ENCODE measurements at places on chromosomes 3 and 15.

DNA sequence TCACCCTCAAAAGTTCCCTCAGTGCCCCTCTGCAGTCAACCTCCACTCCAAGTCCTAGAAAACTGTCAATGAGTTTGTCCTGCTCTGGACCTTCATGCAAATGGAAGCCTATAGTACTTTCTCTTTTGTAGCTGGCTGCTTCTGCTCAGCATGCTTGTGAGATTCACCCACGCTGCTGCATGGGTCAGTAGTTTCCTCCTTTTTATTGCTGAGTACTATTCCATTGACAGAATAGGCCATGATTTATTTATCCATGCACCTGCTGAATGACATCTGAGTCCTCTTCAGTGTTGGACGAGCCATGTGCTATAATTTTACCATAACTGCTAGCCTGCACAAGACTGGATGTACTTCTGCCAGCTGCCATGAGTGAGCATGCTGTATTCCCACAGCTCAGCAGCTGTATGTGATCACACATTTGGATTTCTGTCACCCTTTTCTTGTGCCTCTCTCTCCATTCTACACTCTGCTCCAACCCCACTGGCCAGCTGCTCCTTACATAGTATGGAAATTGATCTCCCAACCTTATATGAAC lies 26.3 kb downstream of the CDCP1 start:
- no peak for DNase-seq

DNA sequence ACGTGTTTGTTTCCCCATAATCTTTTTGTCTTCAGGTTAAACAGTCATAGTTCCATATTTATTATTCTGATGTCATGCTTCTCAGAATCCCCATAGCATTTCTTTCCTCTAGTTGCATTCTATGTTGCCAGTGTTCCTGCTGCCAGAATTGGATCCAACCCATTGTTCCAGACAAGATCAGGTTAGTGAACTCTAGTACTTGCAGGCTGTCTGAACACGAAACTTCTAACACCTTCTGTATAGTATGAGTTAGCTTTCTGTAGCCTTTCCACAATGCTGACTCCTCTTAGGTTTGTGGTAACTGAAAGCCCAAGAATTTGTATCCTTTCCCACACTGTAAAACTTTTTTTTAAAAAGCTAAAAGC lies 88.0 kb upstream of the ROPN1 start:
- DNase-seq: no peak

DNA sequence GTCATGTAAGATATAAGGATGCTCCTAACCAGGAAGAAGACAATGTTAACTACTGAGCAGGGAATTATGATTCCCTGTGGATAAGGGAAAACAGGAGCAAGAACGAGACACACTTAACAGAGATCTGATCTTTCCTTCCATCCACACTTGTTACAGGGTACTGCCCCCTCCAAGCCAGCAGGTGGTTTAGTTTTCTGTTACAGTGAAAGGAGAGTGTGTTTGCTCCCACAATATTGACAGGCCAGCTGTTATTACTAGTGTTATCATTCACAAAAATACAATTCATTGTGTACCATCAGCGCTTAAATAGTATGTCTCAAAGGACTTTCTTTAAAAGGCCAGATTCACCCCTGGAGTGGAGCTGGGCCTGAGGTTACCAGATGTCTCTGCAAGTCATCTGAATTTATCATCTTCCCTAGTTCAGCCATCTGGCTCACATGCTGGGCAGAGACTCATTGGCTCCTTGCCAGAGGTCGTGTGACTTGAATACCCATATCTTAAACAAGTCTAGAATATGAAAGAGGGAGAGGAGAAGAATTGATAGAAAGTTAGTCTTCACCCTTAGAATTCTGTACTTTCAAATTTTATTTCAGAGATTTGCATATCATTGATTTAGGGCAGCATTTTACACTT lies 16.8 kb upstream of the FMN1 start:
- DNase-seq: no peak

DNA sequence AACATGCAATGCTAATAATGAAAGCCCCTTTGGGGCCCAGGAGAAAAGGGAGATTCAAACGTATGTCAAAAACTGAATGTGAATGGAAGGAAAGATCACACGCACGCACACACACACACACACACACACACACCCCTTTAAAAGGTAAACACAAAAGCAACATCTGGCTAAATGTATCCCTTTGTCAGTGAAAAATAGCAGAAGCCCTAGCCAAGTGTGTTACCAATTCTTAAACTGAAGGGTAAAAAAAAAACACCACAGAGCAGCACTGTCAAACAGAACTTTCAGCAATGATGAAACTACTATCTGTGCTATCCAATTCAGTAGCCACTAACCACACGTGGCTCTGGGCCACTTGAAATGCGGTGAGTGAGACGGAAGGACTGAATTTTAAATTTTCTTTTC lies 4.9 kb downstream of the RFTN1 start:
- no peak for DNase-seq

GRCh38 chr3:171364500-171364899 lies 95.7 kb downstream of the TNIK start:
- no peak for DNase-seq

- no peak for DNase-seq
Measured at GRCh38 chr3:169213956-169214355, 449.6 kb downstream of the MECOM start.

DNA sequence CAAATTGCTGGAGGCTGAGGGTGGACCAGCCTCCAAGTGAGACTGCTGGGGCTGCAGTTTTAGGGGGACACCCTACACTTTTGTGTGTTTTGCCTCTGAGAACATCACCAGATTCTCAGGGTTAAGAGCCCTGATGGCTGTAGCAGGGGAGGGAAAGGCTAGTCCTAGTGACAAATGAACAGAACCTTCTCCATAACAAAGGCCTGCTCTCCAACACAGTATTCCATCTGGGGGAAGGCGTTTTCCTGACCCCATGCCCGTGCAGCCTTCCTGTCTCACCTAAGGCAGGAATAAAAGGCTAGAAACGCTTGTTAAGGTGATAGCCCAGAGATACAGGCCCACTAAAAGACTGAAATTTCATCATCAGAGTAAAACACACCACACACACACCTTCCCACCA lies 50.2 kb upstream of the NSMCE3 start:
- no peak for DNase-seq

DNA sequence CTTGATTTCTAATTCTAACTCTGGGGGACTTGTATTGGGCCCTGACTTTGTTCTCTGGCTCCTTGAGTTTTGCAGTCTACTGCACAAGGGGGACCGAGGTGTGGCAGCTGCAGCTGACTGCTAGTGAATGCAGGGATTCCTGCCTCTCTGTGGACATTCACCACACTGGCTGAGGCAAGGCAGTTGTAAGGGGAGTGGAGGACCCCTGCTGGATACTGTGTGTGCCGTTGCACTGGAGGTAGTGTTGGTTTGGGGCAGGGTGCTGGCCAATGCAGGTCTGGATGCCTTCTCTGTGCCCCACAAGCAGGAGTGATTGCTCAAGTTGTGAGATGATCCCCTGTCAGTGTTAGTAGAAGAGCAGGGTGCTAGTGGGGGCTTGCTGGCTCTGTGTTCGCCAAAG lies 626.1 kb downstream of the SQOR start:
- no peak for DNase-seq

DNA sequence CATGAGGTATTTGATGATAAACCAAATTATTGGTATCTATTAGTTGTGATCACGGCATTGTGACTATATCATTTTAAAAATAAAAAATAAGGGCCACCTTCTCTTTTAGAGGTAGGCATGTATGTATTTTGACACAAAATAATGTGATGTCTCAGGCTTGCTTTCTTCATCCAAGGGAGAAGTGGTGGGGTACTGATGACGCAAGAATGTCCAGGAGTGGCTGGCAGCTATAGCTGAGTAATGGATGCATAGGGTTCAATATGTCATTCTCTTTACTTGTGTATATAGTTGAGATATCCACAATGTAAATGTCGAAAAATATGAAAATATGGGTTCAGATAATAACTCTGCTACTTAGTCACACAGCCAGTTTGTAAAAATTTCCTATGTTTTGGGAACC lies 46.8 kb upstream of the NSMCE3 start:
- DNase-seq: no peak

GRCh38 chr3:149186219-149186618 lies 35.4 kb downstream of the CP start:
- no peak for DNase-seq

- DNase-seq: no peak
Measured at GRCh38 chr3:16477521-16477920, 36.0 kb downstream of the RFTN1 start.

- no peak for DNase-seq
Measured at GRCh38 chr3:99949956-99950670, 132.5 kb downstream of the CMSS1 start.

GRCh38 chr3:55158345-55158744 lies 230.5 kb upstream of the LRTM1 start:
- DNase-seq: no peak

- no peak for DNase-seq
Measured at GRCh38 chr3:13192471-13193213, 119.4 kb upstream of the IQSEC1 start.

DNA sequence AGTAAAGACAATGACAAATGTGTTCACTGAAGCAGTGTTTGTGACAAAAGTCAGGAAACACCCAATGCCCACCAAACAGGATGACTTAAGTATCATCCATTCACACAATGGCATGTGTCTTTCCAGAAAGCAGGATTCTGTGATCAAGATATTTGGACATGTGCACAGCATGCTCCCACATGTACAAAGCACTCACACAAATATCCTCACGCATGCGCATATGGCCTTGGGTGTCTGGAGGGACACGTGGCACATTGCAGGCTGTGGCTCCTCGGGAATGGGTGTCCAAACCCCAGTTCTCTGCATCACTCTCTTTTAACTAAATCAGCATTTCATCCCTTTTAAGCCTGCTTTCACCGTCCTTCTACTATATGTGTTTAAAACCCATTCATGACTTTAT lies 130.5 kb downstream of the KLF13 start:
- no peak for DNase-seq

DNA sequence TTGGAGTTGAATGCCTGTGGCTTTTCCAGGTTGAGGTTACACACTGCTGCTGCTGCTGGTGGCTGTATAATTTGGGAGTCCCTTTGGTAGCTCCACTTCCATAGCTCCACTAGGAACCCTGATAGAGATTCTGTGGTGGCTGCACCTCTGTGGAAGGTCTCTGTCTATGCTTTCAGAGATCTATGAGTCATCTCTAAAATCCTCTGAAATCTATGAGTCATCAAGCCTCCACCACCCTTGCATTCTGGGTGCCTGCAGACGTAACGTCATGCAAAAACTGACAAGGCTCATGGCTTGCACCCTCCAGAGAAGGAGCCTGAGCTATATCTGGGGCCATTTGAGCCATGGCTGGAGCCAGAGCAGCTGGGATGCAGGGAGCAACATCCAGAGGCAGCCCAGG lies 1037.0 kb upstream of the CFAP20DC start:
- peak; percentile 54 for DNase-seq

DNA sequence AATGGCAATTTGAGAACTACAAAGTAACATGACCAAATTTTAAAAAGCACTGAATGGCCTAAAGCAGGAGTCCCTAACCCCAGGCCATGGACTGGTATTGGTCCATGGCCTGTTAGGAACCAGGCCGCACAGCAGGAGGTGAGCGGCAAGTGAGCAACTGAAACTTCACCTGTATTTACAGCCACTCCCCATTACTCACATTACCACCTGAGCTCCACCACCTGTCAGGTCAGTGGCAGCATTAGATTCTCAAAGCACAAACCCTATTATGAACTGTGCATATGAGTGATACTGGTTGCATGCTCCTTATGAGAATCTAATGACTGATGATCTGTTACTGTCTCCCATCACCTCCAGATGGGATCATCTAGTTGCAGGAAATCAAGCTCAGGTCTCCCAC lies 48.8 kb downstream of the SENP7 start:
- DNase-seq: no peak

- no peak for DNase-seq
Measured at GRCh38 chr15:97981058-97981457, 20.6 kb downstream of the ARRDC4 start.

DNA sequence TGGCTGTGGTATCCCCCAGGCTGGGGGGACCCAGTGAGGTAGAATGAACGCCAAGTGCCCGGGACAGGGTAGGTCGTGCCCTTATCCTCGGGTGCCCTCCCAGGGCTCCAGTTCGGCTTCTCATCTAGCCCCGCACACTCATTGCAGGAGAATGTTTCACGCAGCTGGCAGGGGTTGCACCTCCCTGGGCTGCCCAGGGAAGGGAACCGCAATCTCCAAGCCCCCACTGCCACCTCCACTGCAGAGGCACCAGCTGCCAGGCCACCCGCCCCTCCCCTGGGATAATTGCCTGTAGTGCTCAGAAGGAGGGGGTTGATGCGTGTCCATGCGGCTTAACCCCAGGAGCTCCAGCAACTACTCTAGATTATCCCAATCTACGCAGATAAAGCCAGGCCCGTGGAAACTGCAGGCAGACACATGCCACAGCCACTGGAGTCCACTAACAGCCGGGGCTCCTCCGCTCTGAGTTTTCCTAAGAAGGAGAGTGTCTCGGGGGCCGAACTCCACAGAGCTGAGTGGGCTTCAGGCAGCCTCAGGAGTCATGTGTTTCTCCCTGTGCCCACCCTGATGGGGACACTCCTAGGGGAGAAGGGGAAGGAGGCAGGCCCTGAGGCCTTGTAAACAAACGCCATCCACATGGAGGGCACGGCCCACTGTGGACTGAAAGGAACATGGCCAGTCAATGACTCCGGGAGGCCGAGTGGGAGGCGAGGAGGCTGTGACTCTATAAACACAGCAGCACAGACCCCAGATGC lies 137.2 kb upstream of the IQSEC1 start:
- DNase-seq: no peak

DNA sequence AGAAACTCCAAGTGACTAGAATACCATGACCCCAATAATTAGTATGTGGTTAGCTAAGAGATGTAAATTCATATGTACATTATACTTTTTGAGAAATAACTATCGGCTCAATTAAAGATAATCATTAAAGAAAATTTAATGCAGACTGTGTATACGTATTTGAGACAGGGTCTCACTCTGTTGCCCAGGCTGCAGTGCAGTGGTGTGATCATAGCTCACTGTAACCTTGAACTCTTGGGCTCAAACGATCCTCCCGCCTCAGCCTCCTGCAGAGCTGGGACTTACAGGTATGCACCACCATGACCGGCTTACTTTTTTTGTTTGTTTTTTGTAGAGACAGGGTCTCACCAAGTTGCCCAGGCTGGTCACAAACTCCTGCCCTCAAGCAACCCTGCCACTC lies 8.7 kb upstream of the CSTA start:
- DNase-seq: no peak

DNA sequence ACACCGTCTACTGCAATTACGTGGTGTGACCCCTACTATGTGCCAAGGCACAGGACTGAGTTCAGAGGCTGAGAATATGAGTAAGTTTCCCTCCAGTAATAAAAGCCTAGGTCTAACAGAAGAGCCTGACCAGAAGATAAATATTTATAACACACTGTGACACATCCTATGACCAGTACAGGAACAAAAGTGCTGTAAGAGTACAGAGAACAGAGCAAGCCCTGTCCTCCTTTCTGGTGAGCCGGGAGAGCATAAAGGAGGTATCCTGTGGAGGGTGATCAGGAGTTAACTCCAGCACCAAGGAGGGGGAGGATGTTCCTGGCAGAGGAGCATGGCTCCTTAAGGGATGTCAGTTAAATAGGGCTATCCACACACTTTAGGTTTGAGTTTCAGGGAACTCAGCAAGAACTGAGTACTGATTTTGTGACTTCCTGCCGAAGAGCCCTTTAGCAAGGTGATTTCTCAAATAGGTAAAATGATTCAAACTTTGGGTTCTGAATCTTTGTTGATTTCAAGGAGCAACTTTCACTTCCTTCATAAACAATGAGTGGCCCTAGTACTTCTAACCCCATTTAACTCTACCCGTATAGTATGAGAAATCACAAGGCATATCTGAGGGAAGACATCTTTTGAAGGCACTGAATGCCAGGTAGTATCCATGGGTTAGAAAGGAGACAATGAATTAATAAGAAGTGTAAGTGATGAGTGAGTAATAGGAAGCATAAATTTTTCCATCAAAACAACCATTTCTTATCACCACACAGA lies 198.0 kb downstream of the THRB start:
- no peak for DNase-seq
